Ascending aorta (tissue), 2 donors: ENCODE measurements at places on chromosomes 4 and X.

DNA sequence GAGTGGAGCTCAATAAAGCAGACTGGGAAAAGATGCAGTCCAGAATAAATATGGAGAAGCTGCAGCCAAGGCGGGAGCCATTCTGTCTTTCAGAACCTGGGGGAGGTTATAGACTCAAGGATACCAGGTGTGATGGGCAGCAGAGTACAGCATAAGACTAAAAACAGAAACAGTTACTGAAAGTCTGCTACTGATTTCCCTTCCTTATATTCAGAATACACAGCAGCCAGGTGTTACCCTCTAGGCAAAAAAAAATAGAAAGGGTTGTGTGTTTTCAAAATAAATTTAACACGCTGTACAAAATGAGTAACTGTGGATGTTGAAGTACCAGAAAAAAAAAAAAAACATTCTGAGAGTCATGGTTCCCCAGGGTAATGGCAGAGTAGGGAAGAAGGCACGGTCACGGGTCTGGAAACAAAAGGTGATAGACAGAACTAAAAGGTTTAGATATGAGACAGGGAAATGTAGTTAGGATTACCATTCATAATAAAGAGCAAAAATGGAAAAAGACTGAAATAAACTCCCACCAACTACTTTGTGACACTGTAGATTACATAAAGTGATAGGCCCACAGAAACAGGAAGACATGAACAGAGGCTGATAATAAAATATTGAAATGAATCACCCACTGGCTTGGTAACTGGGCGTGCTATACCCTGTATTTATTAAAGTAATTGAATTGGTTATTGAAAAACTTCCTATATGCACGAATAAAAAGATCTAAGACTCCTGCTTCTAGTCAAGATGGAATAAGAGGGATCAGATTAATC, 10.8 kb upstream of the HHIP start:
- no peak for DNase-seq

- no peak for DNase-seq
These were observed 310.0 kb downstream of the ARHGAP24 start for GRCh38 chr4:85784947-85785346.

GRCh38 chrX:42362219-42362618, 415.7 kb downstream of the PPP1R2C start:
- no peak for DNase-seq

DNA sequence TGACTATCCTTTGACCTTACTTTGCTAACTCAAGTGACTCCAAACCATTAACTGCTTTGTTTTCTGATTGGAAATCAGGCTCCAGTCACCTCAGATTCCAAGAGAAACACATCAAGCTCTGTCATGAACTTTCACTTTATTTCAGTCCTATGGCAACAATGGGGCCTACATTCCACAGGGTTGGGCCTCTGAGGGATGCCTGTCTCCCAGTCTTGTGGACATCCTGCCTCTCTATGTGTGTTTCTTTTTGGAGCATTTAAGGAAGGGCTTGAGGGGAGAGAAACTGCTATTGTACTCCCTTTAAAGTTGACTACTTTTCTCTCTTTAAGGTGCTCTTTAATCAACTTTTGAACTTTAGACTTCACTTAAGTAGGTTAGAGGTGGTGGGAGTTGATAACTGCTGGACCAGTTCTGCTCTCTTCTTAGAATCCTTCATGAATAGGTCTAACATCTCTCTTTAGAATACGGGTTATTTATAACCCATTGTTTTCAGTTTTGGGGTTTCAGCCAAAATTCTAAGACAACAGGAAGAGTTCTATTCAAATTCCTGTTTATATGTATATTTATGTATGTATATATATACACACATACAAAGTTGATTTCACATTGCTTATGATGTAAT, 274.3 kb upstream of the NR3C2 start:
- DNase-seq = no peak

DNA sequence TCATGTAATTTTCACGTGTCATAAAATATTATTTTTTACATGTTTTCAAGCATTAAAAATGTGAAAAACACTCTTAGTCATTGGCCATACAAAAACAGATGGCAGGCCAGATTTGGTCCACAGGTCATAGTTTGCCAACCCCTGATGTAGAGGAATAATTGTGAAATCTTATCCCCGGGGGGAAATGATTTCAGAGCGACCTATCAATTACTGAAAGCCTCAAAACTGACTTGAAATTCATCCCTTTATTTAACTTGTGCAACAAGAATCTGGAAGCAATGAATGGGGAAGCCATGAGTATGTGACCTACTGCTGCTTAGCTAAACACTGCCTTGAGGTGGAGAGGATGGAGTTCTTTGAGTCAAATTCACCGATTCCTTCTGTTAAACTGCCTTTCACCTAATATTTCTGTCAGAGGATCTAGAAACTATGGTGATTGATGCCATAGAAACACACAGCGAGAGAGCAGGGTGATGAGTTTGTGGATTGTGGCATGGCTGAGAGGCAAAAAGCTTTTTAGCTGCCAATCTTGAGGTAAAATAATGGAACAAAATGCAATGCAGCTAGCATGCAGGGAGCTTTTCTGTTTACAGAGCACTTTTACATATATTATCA, 30.3 kb upstream of the BRS3 start:
- no peak for DNase-seq

GRCh38 chr4:79662651-79663050, 254.6 kb upstream of the GK2 start:
- no peak for DNase-seq

DNA sequence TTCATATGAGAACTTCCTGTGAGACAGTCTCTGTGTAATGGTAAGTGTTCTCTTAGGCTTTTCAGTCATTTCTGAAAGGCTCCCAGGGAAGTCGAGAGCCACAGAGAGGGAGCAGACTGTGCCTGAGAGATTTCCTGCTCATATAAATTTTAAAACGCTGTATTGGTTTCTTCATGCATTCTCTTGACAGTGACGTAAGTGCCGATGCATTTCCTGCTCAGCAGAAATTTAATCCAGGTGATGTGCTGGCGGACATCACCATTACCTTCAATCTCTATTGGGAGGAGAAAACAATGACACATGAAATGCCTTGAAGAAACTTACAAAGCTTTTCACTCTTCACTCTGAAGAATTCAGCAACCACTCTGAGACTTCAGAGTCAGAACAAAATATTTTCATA, 383.6 kb downstream of the BMPR1B start:
- DNase-seq = no peak

GRCh38 chrX:122565952-122566351, 618.1 kb upstream of the GRIA3 start:
- DNase-seq = no peak

GRCh38 chrX:111506826-111507225, 4.6 kb upstream of the SERTM2 start:
- DNase-seq = no peak

GRCh38 chr4:39304651-39305050, 61.5 kb downstream of the RFC1 start:
- no peak for DNase-seq

DNA sequence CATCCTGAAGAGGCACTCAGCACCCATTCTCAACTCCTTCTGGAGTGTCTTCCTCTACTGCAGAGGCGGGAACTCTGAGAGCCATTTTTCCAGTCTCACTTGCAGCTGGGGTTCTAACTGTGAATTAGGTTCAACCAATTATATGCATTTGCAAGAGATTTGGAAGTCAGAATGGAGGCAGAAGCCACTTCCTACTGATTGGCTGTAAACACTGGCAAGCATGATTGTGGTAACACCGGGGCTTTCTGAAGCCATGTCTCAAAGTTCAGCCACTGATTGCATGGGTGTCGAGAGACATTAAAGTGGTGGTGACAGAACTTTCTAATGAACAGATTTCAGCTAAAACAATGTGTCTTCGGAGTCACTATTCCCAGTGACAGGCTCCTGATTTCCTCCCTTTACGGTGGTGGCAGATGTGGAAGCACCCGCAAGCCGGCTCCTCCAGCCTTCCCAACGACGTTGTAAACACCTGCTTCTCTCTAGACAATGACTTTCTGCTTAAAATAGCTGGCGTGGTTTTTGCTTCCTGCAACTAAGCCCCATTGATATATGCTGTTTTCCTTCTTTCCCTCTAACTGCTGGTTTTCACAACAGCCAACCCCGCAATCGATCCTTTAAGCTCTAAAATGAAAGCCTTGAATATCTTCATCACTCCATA, 92.0 kb downstream of the IRF2 start:
- DNase-seq = no peak

DNA sequence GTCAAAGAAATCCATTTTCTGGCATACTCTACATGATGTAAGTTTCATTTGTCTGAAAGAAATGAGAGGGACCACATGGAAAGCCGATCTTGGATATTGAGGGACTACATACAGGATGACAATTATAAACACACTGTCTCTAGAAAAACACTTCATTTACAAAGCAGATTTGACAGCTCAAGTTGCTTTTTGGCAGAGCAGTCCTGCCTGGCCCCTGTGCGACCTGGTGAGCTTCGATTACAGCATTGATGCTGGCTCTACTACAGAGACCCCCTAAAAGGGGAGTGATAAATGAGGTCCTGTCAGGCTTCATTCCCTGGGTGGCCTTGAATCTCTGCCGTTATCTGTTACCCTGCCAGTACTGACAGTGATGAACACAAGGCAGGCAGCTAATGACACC, 215.2 kb upstream of the NOCT start:
- DNase-seq = no peak

DNA sequence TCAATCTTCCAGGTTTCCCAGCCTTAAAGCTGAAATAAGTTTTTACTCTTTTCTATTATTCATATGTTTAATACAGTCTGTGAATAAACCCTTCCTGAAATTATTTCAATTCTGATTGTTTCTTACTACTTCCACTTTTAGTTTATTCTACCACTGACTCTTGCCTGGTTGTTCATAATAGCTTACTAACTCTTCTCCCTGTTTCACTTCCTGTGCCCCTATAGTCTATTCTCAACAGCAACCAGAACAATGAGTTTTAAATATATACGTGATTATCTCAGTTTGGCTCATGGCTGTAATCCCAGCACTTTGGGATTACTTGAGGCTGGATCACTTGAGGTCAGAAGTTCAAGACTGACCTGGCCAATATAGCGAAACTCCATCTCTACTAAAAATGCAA, 408.0 kb upstream of the SPOCK3 start:
- no peak for DNase-seq

DNA sequence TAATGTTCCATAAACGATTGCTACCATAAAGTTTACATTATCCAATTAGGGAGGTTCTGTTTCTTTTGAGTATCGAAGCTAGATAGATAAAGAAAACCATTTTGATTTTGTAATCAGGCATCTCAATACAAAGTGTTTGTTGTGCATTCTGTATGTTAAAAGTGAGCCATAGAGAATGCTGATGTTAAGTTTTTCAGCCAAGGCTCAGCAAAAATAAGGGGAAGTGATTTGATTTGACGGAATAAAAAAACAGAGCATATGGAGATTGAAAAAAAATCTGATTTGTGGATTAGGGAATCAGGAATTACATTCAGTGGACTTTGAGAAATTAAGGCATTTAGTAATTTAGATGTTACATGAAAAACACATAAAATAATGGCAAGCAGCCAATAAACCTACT, 314.8 kb downstream of the PPP3CA start:
- no peak for DNase-seq

- DNase-seq = peak; percentile 9
These were observed 121.9 kb downstream of the RBMX2 start for GRCh38 chrX:130523460-130524394.

DNA sequence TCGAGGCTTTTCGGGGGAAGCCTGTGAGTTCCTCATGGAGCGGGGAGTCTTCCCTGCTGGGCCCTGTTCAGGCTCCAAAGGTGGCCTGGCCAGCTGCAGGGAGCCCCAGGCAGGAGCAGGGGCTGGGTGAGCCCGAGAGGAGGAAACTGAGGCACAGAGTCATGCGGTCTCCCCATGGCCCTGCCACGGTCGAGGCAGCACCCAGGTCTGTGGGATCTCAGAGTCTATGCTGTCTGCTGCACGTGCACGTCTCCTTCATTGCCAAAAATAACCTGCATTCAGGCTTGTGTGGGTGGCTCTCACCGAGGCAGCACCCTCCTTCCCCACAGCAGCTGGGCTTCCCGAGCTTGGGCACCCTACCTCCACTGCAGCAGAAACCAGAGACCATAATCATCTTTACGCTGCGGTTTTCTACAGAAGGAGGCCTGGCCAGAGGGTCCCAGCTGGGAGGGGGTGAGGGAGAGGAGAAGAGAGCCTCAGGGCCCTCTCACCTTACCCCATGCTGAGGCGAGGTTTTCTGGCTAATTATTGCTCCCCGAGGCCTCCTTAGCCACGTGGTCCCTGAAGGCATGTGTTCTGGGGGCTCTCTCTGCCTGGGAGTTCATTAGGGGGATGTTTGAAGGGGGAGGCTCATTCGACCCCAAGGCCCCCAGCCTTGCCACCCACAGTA, 64.3 kb downstream of the CPZ start:
- peak; percentile 27 for DNase-seq

- DNase-seq = no peak
These were observed 1.4 kb upstream of the ZNF185 start for GRCh38 chrX:152896450-152896849.

GRCh38 chr4:170229006-170229405, 139.2 kb upstream of the AADAT start:
- DNase-seq = no peak

GRCh38 chrX:65697211-65697641, 29.8 kb downstream of the MSN start:
- no peak for DNase-seq

- DNase-seq = no peak
These were observed 25.2 kb upstream of the FGFBP2 start for GRCh38 chr4:15988222-15988621.

GRCh38 chr4:81350040-81350439, 121.7 kb downstream of the RASGEF1B start:
- no peak for DNase-seq

DNA sequence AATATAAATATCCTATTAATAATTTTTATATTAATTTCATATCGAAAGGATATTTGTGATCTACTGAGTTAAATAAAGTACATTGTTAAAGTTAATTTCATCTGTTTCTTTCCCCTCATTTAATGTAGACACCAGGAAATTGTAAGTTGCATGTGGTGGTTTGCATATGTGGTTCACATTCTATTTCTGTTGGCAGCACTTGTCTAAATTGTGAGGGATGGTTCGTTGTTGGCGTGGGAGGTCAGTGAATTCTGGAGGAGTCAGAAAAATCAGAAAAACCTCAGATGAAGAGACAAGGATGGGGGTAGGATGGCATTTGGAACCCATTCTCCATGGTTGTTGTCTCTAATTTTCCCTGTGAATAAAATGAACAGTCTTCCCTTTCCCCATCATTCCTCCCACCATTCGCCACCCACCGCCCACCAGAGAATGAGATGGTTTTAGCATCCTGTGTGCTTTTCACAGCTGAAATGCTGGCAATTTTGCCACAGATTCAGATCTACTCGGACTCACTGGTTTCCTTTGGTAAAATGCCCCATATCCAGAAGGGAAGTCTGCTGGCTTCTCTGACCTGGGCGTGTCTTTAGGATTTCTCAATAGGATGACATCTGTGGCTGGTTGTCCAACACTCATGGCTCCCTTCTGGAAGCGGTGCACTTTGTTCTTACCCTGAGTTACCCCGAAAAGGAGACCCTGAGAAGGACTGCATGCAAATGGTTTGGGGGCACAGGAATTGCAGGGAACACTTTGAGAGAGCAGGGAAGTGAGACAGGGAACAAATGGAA, 52.3 kb downstream of the LGI2 start:
- no peak for DNase-seq
